NCI-H146 (cell line): ENCODE measurements at places on chromosomes 16 and 17.

DNA sequence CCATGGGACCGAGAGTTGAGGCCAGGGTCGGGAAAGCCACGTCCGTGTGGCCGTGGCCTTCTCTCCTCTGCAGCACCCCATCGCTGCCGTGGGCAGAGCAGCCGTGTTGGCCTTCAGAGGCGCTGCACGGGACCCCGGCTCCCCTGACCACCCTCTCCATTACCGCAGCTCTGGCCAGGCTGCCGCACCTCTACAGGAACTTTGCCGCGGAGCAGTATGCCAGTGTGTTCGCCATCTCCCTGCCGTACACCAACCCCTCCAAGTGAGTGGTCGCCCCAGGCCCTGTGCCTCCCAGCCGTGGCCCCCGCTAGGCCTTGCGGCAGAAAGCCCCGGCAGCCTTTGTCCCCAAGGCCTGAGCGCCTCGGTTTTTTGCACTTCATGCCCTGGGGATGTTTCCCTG, 27.8 kb downstream of the TSC2 start:
- DNase-seq = no peak

- no peak for DNase-seq
Observed at GRCh38 chr17:31853911-31854470, 5.1 kb downstream of the COPRS start.

GRCh38 chr16:27174007-27174406, 29.3 kb upstream of the KDM8 start:
- DNase-seq = peak; percentile 60

DNA sequence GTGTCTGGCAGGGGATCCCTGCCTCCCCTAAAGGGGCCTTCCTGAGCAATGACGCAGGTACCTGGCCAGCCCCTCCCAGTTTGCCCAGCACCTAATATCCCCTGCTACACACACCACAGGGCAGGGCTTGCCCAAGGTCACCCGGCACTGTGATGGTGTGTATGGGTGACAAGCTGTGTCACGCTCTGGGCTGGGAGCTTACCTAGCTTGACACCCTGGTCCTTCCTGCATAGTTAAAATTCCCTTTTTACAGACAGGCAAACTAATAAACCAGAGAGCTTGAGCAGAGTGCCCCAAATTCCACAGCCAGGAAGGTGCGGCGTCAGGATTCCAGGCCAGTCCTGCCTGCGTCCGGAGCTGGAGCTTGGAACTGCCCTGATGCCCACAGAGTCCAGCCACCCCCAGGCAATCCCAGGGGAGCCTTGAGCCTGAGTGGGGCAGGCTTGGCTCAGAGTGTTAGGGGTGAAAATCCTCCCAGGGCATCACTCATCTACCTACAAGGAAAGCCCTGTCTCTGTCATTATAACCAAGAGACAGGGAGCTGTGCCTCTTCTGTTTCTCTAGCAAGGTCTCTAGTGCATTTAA, 18.1 kb downstream of the MMP15 start:
- no peak for DNase-seq

GRCh38 chr16:85455534-85455933, 157.6 kb upstream of the GSE1 start:
- DNase-seq = no peak

GRCh38 chr17:77282524-77283515, 142.1 kb downstream of the SEC14L1 start:
- DNase-seq = peak; percentile 9

DNA sequence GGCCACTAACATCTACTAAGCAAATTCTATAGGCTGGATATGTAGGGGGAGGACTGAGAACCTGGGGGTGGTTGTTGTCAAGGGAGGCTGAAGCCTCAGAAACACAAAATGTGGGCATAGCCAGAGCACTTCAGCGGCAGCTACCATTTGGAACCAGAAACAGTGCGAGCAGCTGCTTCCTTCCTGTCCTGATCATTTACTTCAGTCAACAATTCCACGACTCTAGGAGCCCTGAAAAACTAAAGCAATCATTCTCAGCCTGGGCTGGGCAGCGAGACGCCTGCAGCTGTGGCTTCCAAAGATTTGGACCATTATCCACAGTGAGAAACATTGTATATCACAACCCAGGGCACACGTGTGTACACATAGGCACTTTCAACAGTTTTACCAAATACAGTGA, 93.9 kb upstream of the WSCD1 start:
- DNase-seq = no peak

- no peak for DNase-seq
Observed at GRCh38 chr17:57385975-57386374, 129.7 kb downstream of the MSI2 start.
